ENCODE measurements at places on chromosomes 5 and 9. TPM values are rescaled to one million over a fixed set of nuclear protein-coding genes. Genes with fewer than 3 reads are reported as not detected.
A peak's percentile ranks its signal among the peaks of the same experiment; 100 is the strongest.

GRCh38 chr5:158549311-158549710 lies 550.4 kb downstream of the EBF1 start:
- no peaks in the 10 kb centered on the region for H3K4me1 ChIP-seq
- H3K27ac ChIP-seq: no peak overlapping the region
- H3K36me3 ChIP-seq: no peaks in the 10 kb centered on the region
- H3K27me3 ChIP-seq: no peaks in the 10 kb centered on the region

GRCh38 chr5:179973391-179973790 lies 65.7 kb upstream of the TBC1D9B start:
- H3K4me3 ChIP-seq: no peak overlapping the region
- DNase-seq: no peak
- no peaks in the 10 kb centered on the region for H3K27me3 ChIP-seq
- H3K4me1 ChIP-seq: no peaks in the 10 kb centered on the region

GRCh38 chr9:36820392-36820861 lies 213.6 kb downstream of the PAX5 start:
- no peaks in the 10 kb centered on the region for H3K36me3 ChIP-seq
- H3K27ac ChIP-seq: no peak overlapping the region
- peaks cover 8% of the 10 kb centered on the region for H3K4me1 ChIP-seq
- no peak for DNase-seq
- H3K27me3 ChIP-seq: peaks cover 49% of the 10 kb centered on the region
- no peak overlapping the region for H3K4me3 ChIP-seq

DNA sequence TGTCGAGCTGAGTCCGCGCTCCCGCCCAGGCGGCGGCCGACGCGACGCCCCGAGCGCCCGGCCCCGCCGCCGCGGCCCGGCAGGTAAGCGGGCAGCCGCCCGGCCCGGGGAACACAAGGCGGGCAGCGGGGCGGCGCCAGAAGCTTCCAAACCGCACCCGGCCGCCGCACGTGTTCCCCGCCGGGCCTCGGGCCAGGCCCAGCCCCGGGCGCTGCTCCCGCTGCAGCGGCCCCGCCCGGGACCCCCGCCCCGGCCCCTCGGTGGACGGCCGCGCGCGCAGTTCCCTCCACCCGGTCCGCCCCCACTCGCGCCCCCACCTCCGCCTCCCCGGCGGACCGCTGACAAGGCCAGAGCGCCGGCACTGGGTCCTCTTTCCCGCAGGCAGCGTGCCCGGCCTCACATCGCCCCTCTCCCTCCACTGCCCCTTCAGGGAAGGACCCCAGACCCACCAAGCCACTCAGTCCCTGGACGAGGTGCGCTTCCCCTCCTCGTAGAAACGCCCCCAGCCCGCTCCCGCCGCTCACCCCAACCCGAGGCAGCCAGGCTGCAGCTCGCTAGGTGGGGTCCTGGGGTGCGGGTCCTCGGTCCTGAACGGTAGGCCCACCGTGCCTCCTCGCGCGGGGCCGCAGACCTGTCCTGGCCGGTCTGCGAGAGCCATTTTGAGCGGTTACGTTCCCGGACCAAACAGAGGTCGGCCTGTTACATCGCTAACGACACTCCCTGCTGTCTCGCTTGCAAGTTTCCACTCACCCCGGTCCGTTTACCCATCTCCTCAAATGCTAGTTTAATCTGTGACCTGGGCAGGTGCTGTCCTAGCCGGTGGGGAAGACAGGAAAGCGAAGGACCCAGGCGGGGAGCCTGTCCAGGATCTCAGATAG lies 475 bp downstream of the WDR5 start:
- peaks cover 7% of the 10 kb centered on the region for H3K36me3 ChIP-seq
- no peaks in the 10 kb centered on the region for H3K27me3 ChIP-seq
- peaks cover 13% of the 10 kb centered on the region for H3K4me1 ChIP-seq
- H3K27ac ChIP-seq: peak overlapping the region; percentile 66
- peak; percentile 11 for DNase-seq

Gene ZDHHC11
- 31.3 TPM for total RNA-seq

DNA sequence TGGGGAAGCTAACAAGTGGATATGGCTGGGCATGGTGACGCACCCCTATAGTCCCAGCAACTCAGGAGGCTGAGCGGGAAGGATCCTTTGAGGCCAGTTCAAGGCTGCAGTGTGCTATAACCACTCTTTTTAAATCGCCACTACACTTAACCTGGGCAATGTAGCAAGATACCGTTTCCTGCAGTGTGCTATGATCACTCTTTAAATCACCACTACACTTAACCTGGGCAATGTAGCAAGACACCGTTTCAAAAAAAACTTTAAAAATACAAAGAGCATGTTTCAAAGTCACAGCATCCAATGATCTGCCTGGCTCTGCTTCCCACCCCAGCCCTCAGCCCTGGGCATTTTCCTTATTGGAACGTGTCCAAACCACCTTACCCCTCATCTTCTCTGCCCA lies 14.5 kb downstream of the GRHPR start:
- H3K36me3 ChIP-seq: peaks cover 49% of the 10 kb centered on the region
- H3K4me3 ChIP-seq: no peak overlapping the region
- H3K27ac ChIP-seq: no peak overlapping the region
- no peaks in the 10 kb centered on the region for H3K27me3 ChIP-seq

DNA sequence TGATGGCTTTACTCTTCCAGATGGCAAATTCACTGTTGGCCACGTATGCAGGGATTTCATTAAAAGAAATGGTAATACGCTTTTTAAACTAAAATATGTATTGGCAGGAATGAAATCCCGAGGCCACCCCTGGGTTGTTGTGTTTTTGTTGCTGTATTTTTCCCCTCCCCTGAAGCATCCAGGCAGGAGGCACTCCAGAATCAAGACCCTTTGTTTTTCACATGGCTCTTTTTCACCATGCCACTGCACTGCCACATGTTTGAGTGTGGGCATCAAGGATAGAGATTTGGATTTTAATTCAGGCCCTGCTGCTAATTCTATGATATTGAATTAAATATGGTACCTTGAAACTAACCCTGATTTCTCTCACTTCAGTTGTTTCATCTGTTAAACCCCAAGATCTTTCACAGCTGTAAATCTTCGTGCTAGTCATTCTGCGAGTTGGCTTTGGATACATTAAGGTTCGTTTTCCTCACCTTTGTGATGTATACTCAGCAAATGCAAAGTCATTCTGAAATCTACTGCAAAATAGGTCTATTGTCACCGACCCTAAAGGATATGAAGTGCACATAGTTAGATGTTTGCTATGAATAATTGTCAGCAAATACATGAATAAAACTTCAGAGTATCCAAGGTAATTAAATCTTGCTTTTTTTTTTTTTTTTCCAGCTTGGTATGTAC lies 533.4 kb downstream of the PTPRD start:
- H3K27me3 ChIP-seq: no peaks in the 10 kb centered on the region
- no peaks in the 10 kb centered on the region for H3K4me1 ChIP-seq
- no peak overlapping the region for H3K4me3 ChIP-seq
- no peak for DNase-seq
- no peaks in the 10 kb centered on the region for H3K36me3 ChIP-seq

DNA sequence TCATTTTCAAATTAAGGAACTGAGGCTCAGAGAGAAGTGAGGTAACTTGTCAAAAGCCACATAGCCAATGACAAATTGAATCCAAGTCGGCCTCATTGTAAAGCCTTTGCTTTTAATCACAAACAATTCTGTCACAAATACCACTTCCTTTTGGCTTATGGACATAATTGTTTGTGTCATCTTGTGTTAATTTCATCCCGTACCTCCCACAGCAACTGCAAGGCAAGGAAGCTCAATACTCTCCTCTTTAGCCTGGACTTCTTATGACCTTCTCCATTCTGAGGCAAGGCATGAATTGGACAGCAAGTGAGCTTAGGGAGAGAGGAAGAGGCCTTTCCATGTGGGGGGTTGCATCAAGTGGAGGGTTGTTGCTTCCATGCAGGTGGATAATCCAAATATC lies 62.2 kb upstream of the SLC2A8 start:
- no peak overlapping the region for H3K4me3 ChIP-seq
- no peaks in the 10 kb centered on the region for H3K4me1 ChIP-seq
- no peak overlapping the region for H3K27ac ChIP-seq
- H3K36me3 ChIP-seq: no peaks in the 10 kb centered on the region

Gene RCL1
- 27.7 TPM for total RNA-seq

- H3K36me3 ChIP-seq: no peaks in the 10 kb centered on the region
- H3K27ac ChIP-seq: no peak overlapping the region
- DNase-seq: no peak
- H3K4me1 ChIP-seq: no peaks in the 10 kb centered on the region
- no peaks in the 10 kb centered on the region for H3K27me3 ChIP-seq
Observed at GRCh38 chr5:171840066-171840465, 54.4 kb downstream of the SMIM23 start.

GRCh38 chr5:39005566-39006232 lies 68.5 kb downstream of the RICTOR start:
- no peaks in the 10 kb centered on the region for H3K27me3 ChIP-seq
- H3K4me3 ChIP-seq: no peak overlapping the region
- no peaks in the 10 kb centered on the region for H3K4me1 ChIP-seq
- peak overlapping the region; percentile 53 for H3K27ac ChIP-seq
- DNase-seq: peak; percentile 30

Gene ANKRD34B
- 0.34 TPM for total RNA-seq

DNA sequence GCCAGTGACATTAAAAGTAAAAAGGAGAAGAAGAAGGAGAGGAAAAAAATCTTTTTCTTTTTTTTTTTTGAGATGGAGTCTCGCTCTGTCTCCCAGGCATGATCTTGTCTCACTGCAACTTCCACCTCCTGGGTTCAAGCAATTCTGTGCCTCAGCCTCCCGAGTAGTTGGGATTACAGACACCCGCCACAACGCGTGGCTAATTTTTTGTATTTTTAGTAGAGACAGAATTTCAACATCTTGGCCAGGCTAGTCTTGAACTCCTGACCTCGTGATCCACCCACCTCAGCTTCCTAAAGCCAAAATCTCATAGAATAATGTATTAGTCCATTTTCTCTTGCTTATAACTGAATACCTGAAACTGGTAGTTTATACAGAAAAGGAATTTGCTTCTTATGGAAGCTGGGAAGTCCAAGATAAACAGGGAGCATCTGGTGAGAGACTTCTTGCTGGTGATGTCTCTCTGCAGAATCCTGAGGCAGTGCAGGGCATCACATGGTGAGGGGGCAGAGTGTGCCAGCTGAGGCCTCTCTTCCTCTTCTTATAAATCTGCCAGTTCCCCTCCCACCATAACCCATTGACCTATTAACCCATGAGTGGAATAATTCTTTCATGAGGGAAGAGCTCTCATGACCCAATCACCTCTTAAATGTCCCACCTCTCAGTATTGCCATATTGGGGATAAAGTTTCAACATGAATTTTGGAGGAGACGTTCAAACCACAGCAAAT lies 466.3 kb downstream of the GADD45G start:
- H3K36me3 ChIP-seq: no peaks in the 10 kb centered on the region
- no peaks in the 10 kb centered on the region for H3K4me1 ChIP-seq
- H3K4me3 ChIP-seq: no peak overlapping the region
- no peak for DNase-seq

DNA sequence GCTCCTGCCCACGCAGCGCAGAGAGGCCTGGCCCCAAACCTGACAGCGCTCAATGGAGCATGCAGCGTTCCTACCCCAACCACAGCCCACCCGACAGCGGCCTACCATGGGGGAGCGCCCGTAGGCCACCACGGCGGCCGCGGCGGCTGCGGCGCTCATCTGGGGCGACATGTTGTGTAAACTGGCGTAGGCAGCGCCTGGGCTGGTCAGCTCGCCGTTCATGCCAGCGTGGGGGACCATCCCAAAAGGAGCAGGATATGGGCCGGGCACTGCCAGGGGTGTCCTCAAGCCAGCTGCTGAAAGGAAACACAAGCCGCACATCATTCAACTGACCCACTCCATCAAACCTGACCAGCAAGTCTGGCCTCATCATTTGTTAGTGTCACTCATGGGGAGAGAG lies 77.7 kb downstream of the TLE1 start:
- no peak for DNase-seq
- no peak overlapping the region for H3K27ac ChIP-seq
- H3K27me3 ChIP-seq: no peaks in the 10 kb centered on the region
- no peak overlapping the region for H3K4me3 ChIP-seq

- no peak for DNase-seq
- H3K27ac ChIP-seq: no peak overlapping the region
- H3K4me1 ChIP-seq: no peaks in the 10 kb centered on the region
- H3K27me3 ChIP-seq: no peaks in the 10 kb centered on the region
Observed at GRCh38 chr5:130277002-130277401, 372.7 kb downstream of the CHSY3 start.

- DNase-seq: no peak
- no peaks in the 10 kb centered on the region for H3K4me1 ChIP-seq
- H3K27me3 ChIP-seq: no peaks in the 10 kb centered on the region
- H3K27ac ChIP-seq: no peak overlapping the region
Observed at GRCh38 chr5:128192368-128192767, 108.8 kb downstream of the SLC12A2 start.

- H3K4me1 ChIP-seq: no peaks in the 10 kb centered on the region
- no peak overlapping the region for H3K4me3 ChIP-seq
- H3K36me3 ChIP-seq: no peaks in the 10 kb centered on the region
- H3K27me3 ChIP-seq: no peaks in the 10 kb centered on the region
- peak; percentile 85 for DNase-seq
Observed at GRCh38 chr5:68950930-68951329, 142.9 kb upstream of the SLC30A5 start.

Gene LIX1
- total RNA-seq: 0.11 TPM

- no peaks in the 10 kb centered on the region for H3K36me3 ChIP-seq
- no peak for DNase-seq
- H3K27ac ChIP-seq: no peak overlapping the region
- H3K27me3 ChIP-seq: no peaks in the 10 kb centered on the region
- H3K4me3 ChIP-seq: no peak overlapping the region
- peaks cover 23% of the 10 kb centered on the region for H3K4me1 ChIP-seq
Observed at GRCh38 chr5:143206196-143207053, 197.1 kb downstream of the NR3C1 start.

Gene ALAD
- total RNA-seq: 30.5 TPM

- no peaks in the 10 kb centered on the region for H3K36me3 ChIP-seq
- H3K4me3 ChIP-seq: no peak overlapping the region
- DNase-seq: no peak
Observed at GRCh38 chr5:83556190-83556589, 84.6 kb downstream of the VCAN start.

Gene SV2C
- total RNA-seq: 0.37 TPM

DNA sequence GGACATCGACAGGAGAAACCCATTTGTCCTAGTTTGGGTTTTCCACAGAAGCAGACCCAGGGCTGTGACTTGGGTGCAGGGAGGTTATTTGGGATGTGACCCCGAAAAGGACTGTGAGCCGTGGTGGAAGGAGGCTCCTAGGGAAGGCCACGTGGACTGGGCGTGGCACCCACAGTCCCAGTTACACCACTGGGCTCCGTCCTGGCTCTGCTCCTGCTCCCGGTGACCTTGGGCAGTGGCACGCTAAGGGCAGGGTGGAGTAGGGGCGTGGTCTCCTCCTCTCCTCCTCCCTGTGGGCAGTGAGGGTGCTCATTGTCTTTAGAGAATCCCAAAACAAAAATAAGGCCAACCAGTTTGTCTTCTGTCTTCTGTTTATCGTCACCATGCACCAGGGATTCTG lies 190.1 kb downstream of the GADD45G start:
- no peak overlapping the region for H3K27ac ChIP-seq
- peaks cover 12% of the 10 kb centered on the region for H3K4me1 ChIP-seq
- H3K4me3 ChIP-seq: no peak overlapping the region
- H3K36me3 ChIP-seq: no peaks in the 10 kb centered on the region

GRCh38 chr5:137212471-137212870 lies 286.7 kb downstream of the SPOCK1 start:
- DNase-seq: no peak
- H3K4me1 ChIP-seq: peaks cover 1% of the 10 kb centered on the region
- H3K36me3 ChIP-seq: no peaks in the 10 kb centered on the region
- no peak overlapping the region for H3K4me3 ChIP-seq
